ENCODE measurements at places on chromosomes 2 and 18.

GRCh38 chr18:42078711-42079110, 123.7 kb downstream of the PIK3C3 start:
- no peak for ATAC-seq

DNA sequence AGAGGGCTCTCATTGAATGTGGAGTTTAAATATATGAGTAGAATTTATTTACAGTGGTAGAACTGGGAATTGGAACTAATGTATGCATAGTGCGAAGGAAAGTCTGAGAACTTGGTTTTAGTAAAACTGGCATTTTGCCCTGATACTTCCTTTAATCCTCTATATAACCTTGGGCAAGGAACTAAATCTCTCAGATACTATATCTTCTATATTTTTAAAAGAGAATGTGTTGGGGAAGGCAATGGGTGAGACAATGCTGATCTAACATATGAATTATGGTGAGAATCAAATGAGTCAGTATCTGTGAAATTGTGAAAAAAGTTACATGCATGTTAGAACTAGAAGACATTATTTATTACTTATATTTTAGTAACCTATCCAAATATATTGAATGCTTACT, 2109.4 kb upstream of the PIK3C3 start:
- no peak for ATAC-seq

DNA sequence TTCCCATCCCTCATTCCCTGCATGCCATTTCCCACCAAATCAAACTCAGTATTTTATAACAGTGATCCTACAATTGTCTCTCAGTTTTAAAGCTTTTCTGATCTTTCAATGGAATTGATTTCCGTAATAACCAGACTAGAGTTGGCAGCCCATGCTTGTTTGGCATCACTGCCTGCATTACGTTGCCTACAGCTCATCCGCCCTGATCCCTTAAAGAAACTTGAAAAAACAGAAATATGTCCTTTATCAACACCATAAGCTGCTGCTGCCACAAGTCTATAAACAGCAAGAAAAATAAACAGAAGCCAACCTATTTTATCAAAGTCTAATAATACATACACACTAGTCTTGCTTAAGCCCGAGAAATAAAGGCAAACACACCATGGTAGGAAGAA, 331.0 kb downstream of the METTL4 start:
- no peak for ATAC-seq

DNA sequence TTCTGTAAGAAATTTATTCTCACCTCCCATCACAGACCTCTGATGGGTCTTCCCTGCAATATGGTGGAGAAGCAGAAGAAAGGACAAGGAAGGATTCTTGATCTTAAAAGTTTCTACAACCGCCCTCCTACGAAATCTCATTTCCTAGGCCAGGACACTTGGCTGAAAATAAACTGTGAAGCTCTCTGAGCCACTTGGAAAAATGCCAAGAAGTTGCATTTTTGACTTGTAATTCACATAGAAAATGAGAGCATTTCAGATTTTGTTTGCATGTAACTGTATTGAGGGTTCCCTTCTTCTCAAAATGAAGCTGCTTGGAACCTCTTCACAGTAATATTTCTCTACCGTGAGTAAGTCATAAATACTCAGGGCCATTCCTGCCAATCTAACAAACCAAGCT, 458.3 kb upstream of the SLC14A2 start:
- ATAC-seq: no peak

- ATAC-seq: no peak
Observed at GRCh38 chr2:101781326-101781725, 83.8 kb downstream of the MAP4K4 start.

All from SK-N-SH treated with all-trans-retinoic acid at 6 μM for 48 hours (cell line).